ENCODE measurements at places on chromosomes 2 and 18. TPM values are rescaled to one million over a fixed set of nuclear protein-coding genes. Genes with fewer than 3 reads are reported as not detected.

ANKRD53 gene
- 0.54 TPM for total RNA-seq

CIB4 gene
- total RNA-seq, result not detected

POMC gene
- total RNA-seq, result 7.7 TPM

GPN1 gene
- 58.3 TPM for total RNA-seq

IL36B gene
- total RNA-seq, result not detected

RAB6C gene
- total RNA-seq, result 0.34 TPM

TMEM163 gene
- total RNA-seq, result 2.4 TPM

CYP26B1 gene
- 1.1 TPM for total RNA-seq

PCARE gene
- not detected for total RNA-seq

CD8B2 gene
- not detected for total RNA-seq

NAPG gene
- 36.1 TPM for total RNA-seq

REEP1 gene
- 0.48 TPM for total RNA-seq

ACMSD gene
- total RNA-seq, result not detected

DSG1 gene
- total RNA-seq, result not detected

UPP2 gene
- not detected for total RNA-seq

CAPN14 gene
- total RNA-seq, result 0.58 TPM

CYS1 gene
- 12.2 TPM for total RNA-seq

ZNF521 gene
- total RNA-seq, result 14.5 TPM

RAPGEF4 gene
- total RNA-seq, result 1.0 TPM

USP40 gene
- 46.9 TPM for total RNA-seq

DPYSL5 gene
- total RNA-seq, result 1.3 TPM

ATP8B1 gene
- total RNA-seq, result 13.1 TPM

NAT8 gene
- total RNA-seq, result not detected

AQP12A gene
- not detected for total RNA-seq

SERTAD2 gene
- total RNA-seq, result 13.2 TPM

ASXL2 gene
- 16.8 TPM for total RNA-seq

SERPINB8 gene
- 23.6 TPM for total RNA-seq

EVX2 gene
- not detected for total RNA-seq

USP37 gene
- 9.4 TPM for total RNA-seq

CRYGA gene
- not detected for total RNA-seq
